Activated naive CD8-positive, alpha-beta T cell treated with anti-CD3 and anti-CD28 coated beads, Interleukin-2, amount 10 ng/mL, durations not matched to agents 7 days and 5 days (primary cell): ENCODE measurements at places on chromosomes 7 and 10. TPM values are rescaled to one million over a fixed set of nuclear protein-coding genes. Genes with fewer than 3 reads are reported as not detected.

Gene ANKRD22
- not detected for total RNA-seq

Gene SH2B2
- total RNA-seq, result 0.97 TPM

Gene VPS50
- total RNA-seq, result 24.4 TPM

Gene PNLIPRP2
- total RNA-seq, result not detected

Gene NUDT1
- 95.8 TPM for total RNA-seq

Gene FAM25G
- total RNA-seq, result not detected

Gene SLC13A1
- total RNA-seq, result not detected

Gene ACTL6B
- total RNA-seq, result not detected

Gene GIMAP1
- total RNA-seq, result 43.0 TPM

GRCh38 chr7:119175911-119176627 lies 951.6 kb downstream of the ANKRD7 start:
- no peak for DNase-seq

- DNase-seq, result no peak
These were observed 47.8 kb downstream of the NRCAM start for GRCh38 chr7:108408296-108408991.

GRCh38 chr7:148699024-148699781 lies 500 bp downstream of the CUL1 start:
- peak; percentile 77 for DNase-seq

- no peak for DNase-seq
These were observed 113.7 kb downstream of the CDK14 start for GRCh38 chr7:90709501-90710465.

- DNase-seq, result no peak
These were observed 17.6 kb upstream of the AKR1C3 start for GRCh38 chr10:5076615-5077014.

DNA sequence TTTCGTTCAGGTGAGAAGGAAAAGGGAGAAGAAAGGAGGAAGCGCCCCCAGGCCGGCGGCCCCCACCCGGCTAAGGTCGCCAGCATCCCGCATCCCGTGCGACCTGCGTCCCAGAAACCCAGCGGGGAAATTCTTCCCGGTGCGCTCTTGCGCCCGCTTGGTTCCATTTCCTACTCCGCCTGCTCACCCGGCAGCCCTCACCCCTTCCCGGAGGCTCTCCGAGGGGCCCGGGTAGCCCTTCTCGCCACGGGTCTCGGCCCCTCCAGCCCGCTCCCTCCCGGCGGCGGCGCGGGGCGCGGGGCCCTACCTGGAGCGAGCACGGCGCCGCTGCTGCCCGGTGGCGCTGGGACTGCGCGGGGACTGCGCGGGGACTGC lies at the start of gene PRKCQ:
Gene PRKCQ (minus strand): TSS at position 373 of the 375 bp plus-strand sequence. CDS start 65,141 bp downstream, outside the sequence.
- DNase-seq, result no peak

GRCh38 chr10:18087355-18087754 lies 52.9 kb upstream of the CACNB2 start:
- DNase-seq, result no peak

- DNase-seq, result no peak
These were observed 30.4 kb downstream of the PDLIM1 start for GRCh38 chr10:95260397-95260881.

DNA sequence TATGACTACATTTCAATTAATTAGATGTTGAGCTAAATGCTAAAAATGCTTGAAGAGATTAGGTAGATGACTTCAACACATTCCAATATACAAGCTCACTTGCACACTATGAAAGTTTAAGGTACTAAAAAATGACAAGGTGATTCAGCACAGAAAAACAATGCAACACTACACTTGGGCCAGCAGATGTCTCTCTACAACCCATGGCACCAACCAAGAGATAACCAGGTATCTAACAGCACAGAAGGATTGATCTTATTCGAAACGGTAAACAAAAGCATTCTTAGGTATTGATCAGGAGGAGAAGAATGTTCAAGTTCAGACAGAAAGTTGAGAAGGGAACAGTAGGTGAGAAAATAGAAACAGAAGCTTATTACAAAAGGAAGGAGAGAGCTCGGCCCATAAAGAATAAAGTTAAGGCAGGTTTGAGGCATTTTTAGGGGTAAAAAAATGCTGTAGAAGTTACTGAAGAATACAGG lies 248.2 kb upstream of the KLF14 start:
- DNase-seq, result no peak

GRCh38 chr10:44759122-44759521 lies 152.0 kb upstream of the TMEM72 start:
- DNase-seq, result no peak

GRCh38 chr10:119396008-119396708 lies 146.4 kb downstream of the RGS10 start:
- DNase-seq, result no peak

DNA sequence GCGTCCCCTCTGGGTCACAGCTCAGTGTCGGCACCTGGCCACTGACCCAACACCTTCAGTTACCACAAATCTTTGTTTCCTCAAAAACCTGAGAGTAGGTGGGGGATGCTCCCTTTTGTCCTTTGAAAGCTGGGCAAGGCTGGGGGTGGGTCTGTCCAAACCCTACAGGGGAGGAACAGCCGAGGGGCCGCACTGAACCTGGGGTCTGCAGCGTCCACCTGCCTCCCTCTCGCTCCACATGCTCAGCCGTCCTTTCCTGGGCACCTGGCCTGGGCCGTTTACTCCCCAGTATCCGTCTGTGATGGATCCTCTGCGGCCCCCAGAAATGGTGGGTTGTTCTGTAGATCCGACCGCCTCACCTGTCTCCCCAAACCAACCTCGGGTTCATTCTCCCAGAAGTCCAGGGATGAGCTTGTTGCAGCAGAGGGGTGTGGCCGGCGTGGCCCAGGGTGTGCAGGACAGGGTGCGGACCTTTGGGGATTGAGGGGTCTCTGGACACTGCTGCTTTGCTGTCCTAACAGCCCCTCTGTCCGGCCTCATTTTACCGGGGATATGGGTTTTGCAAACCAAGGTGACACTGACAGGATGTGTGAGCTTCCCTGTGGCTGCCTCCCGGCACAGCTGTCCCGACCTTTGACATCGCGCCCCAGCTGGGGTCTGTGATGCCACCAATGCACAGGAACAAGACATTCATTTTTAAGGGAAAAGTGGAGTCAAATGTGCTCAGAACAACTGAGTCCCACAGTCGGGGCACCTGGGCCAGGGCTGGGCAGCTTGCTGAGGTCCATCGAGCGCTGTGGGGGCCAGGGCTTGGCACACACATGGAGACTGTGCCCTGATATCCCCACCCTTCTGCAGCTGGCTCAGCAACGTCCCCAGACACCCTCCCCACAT lies 115.9 kb downstream of the VIPR2 start:
- DNase-seq, result peak; percentile 16

DNA sequence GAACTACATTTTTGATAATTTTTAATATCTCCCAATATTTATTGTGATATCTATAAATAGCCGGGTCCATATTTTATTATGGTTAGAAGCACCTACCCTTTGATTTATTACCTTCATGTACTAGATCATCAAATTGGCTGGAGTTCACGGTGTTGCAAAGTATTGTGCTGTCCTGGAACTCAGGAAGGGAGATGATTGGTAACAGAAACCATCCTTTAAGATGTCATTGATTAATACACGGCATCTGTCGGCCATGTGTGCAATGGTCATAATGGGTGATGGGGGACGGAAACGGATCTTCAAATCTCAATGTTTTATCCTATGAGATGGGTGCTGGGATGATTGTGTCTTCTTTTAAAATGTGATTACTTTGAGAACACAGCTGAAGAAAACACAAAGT lies 157.0 kb downstream of the NEBL start:
- DNase-seq, result no peak

- DNase-seq, result peak; percentile 53
These were observed 61.6 kb downstream of the GRK5 start for GRCh38 chr10:119268871-119269506.

DNA sequence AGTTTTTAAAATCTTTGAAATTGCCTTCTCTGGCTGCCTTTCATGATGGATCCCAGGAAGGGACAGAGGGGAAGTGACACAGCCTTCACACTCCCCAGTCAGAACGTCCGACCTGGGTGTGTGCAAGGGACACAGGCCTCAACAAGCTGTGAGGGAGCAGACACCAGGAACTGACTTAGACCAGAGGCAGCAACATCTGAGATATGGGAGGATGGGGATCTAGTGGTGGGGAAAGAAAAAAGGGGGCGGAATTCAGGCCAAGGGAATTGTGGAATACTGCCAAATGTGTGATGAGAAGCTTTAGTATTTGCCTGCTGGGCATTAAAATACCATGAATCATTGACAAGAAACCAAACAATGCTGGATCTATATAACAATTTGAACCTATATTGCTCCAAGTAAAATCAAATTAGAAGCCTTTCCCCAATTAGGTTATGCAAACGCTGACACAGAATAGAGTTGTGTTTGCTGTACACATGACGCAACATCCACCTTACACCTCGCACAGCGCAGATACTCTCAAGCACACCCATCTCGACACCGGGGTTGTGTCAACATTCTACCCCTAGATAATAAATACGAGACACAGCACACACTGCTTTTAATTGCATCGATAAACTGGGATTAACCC lies 17.2 kb upstream of the MNX1 start:
- no peak for DNase-seq

GRCh38 chr10:123999956-124000615 lies 93.3 kb downstream of the CHST15 start:
- DNase-seq, result no peak

DNA sequence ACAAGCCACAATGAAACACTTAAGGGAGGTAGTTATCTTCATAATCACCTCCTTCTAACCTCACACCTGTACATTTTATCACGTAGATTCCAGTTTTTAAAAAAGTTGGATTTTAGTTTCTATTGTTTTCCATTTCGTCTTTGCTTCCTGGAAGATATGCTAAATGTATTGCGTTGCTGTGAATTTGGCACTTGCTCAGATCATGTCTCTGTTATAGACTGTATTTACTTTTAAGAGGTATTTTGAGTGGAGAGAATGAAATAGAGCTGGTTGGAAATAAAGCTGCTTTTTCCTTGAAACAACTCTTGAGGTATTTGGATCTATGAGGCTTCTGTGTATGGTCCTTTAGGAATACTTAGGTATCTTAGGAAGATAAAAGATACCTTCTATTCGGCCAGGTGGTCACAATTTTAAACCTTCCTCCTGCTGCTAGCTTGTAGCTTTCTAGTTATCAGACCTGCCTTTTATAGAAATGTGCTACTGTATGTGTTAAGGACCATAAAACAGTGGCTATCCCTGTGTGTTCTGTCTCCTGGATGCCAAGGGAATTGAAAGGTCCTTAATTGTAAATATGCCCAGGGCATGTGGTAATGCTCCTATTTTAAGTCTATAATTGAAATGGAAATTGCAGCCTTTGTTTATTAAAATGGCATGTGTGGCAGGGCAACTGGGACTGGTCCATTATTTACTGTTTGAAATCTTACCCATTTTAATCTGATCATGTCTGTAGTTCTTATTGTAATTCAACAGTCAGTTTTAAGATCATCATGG lies 147.7 kb downstream of the SND1 start:
- DNase-seq, result no peak

DNA sequence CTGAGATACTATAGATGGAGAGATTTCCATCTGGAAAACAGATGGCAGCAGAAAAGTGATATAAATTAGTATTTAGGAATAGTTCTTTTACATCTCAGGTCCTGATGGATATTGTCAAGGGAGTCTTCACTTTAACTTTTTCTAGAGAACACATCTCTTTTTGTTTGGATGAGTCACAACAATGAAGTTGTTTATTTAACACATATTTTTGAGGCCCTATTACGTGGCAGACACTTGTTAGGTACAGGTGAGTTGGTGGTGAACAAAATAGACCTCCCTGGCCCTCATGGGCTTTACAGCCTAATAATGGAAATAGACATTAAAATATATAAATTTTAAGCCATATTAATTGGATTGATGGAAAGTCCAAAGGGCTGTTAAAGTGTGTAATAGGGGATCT lies 168.3 kb downstream of the VTI1A start:
- no peak for DNase-seq

DNA sequence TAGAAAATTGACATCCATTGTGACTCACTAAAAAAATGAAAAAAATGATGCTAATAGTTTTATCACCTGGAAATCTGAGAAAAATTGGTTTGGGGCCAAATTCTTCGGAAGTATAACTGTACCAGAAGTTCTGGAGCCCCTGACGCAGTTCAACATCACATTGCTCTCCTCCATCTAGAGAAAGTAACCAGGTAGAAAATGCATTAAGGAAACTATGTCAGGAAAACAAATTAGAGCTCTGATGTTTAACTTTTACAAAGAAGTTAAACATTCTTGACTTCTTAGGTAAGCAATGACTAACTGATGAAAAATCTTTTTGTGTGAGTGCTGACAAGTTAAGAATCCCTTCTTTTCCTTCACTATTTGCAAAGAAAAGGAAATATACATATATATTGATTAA lies 61.1 kb upstream of the TMEM196 start:
- DNase-seq, result no peak
